ENCODE measurements at places on chromosomes 3 and 15. TPM values are rescaled to one million over a fixed set of nuclear protein-coding genes. Genes with fewer than 3 reads are reported as not detected.

DNA sequence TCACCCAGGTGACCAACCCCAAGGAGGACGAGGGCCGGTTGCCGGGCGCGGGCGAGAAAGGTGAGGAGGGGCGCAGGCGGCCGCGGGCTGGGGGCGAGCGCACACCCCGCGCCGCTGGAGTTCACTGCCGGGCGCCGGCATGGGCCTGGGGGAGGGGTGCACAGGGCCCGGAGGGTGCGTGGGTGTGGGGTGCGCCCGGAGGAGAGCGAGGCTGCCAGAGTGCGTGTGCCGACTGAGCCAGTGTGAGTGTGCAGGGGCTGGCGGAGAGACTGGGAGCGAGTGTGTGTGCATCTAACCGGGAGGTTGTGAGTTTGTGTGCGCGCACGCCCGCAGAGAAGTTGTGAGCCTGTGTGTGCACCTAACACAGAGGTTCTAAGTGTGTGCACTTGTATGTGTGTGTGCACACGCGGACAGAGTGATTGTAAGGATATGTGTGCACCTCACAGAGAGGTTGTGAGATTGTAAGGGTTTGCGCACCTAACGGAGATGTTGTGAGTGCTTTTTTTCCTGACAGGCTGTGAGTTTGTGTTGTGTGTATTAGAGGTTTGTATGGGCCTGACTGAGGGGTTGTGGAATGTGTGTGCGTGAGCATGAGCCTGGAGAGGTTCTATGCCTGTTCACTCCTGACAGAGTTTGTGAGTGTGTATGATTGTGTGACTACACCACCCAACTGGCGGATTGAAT is 681 bp downstream of the CTDSPL start:
- DNase-seq: no peak

The SAMD7 gene
- not detected for total RNA-seq

DNA sequence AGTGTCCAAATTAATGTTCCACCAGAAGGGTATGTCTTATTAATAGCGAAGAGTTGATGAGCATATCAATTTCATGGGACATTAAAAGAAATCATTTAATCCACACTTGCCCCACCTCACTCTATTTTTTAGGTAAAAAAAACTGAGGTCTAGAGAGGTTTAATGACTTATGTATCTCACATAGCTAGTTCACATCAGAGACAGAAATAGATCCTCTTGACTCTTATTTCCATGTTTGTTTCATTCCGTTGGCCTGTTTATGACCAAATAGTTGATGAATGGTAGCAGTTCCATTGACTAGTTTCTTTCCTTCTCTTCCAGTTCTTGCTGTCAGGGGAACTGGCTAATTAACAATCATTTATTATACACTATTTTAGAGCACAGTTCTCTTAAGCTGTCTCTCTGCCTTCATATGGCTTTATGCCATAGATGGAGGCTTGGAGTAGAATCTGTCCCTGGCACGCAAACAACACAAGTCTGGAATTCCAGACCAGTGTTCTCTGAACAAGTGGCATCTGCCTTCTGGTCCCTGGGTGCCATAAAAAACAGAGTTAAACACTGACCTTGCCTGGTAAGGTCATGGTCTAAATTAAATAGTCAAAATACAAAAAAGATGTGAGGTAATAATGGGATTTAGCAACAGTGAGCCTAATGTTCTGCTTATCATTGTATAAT is 220.0 kb upstream of the CGNL1 start:
- DNase-seq: no peak

The RLBP1 gene
- not detected for total RNA-seq

The STIMATE gene
- 20.3 TPM for total RNA-seq

The EAF2 gene
- total RNA-seq: 3.8 TPM

The SLC51A gene
- not detected for total RNA-seq

The RHCG gene
- total RNA-seq: 21.0 TPM

DNA sequence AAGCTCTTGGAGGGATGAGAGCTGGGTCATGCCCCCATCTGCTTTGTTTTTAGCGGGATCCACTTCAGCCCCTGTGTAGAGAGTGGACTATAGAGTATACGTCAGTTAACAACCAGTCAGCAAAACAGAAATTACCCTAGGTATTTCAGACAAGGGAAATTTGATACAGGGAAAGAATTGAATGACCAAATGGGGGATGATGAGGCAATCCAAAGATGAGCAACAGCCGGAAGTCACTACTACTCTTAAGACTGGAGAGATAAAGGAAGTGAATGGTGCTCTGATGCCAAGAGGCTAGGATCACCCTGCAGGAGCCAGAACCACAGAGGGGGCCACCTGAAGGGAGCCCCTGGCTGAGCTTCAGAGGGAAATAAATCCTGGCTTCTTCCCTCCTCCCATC is 1.7 kb upstream of the GPR62 start:
- DNase-seq: no peak

The MME gene
- 5.9 TPM for total RNA-seq

GRCh38 chr3:171598990-171599389 is 138.8 kb upstream of the TNIK start:
- DNase-seq: no peak

GRCh38 chr15:63255489-63255990 is 21.9 kb upstream of the APH1B start:
- DNase-seq: no peak

- no peak for DNase-seq
Measured at GRCh38 chr3:196636369-196637349, 2.8 kb upstream of the NRROS start.

- no peak for DNase-seq
Measured at GRCh38 chr15:69479971-69480370, 27.4 kb downstream of the RPLP1 start.

The MYZAP gene
- 14.6 TPM for total RNA-seq

The TMEM266 gene
- 3.1 TPM for total RNA-seq

DNA sequence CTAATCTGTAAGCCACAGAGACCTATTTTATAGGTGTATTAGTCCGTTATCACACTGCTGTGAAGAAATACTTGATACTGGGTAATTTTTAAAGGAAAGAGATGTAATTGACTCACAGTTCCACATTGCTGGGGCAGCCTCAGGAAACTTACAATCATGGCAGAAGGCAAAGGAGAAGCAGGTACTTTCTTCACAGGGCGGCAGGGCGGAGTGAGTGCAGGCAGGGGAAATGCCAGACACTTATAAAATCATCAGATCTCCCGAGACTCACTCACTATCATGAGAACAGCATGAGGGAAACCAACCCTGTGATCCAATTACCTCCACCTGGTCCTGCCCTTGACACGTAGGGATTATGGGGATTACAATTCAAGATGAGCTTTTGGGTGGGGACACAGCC is 108.7 kb downstream of the GALK2 start:
- DNase-seq: no peak

DNA sequence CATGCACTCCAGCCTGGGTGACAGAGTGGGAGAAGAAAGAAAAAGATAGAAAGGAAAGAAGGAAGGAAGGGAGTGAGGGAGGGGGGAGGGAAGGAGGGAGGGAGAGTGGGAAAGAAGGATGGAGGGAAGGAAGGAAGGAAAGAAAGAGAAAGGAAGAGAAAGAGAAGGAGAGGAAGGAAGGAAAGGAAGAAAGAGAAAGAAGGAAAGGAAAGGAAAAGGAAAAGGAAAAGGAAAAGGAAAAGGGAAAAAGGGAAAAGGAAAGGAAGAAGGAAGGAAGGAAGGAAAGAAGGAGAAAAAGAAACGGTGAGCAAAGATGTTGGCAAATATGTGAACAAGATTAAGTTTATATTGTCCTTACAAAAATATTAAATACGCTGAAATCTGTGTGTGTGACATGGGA is 36.2 kb upstream of the TICRR start:
- no peak for DNase-seq

GRCh38 chr15:98144388-98144787 is 183.9 kb downstream of the ARRDC4 start:
- DNase-seq: no peak

The TRIM59 gene
- 7.3 TPM for total RNA-seq

DNA sequence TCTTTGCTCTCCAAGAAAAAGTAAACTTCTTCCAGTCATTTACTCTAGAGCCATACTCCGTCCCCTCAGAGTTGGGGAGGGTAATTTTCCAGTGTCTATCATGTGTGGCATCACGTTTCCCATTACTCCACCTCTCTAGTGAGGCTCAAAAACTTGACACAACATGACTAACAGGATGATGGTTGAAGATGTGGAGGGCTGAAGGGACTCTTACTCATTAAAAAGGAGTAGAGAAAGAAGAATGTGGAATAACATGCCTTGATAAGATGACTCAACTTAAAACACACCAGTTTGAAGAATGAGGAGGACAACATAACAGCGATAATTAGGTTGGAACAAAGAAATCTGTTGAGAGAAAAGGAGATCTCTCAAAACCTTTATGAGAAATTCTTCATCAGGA is 894.3 kb downstream of the OTOL1 start:
- no peak for DNase-seq

DNA sequence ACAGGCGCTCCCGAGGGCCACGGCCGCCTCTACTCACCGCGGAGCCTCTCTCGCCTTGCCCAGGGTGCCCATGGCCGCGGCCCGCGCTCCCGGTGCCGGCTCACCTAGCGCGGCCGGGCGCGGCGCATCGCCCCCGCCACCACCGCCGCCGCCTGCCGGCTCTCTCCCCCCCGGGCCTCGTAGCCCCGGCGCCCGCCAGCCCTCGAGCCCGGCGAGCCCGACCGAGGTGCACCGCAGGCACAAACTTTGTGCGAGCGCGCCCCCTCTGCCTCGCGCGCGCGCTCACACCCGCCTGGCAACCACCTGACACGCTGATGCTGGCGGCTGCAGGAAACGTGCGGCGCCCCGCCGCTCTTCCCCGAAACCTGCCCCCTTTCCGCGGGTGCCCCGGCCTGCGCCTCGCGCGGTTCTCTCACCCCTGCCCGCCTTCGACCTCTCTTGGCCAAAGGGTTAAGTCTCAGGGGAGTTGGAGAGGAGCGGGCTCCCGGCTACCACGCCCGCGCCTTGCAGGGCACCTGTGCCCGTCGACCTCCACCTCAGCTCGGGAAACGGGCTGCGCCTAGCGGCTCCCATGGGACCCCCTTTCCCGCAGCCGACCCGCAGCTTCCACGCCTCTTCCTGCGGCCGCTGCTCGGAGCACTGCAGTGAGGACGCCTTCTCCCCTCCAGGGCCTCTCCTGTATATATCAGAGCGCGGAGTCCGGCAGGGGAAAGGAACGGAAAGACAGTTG is at the start of gene RASGRP1:
Gene RASGRP1, minus strand, starts transcription at position 258 of the 730 bp plus-strand sequence. Its CDS starts 186 bp downstream, at position 72.
- DNase-seq: no peak

DNA sequence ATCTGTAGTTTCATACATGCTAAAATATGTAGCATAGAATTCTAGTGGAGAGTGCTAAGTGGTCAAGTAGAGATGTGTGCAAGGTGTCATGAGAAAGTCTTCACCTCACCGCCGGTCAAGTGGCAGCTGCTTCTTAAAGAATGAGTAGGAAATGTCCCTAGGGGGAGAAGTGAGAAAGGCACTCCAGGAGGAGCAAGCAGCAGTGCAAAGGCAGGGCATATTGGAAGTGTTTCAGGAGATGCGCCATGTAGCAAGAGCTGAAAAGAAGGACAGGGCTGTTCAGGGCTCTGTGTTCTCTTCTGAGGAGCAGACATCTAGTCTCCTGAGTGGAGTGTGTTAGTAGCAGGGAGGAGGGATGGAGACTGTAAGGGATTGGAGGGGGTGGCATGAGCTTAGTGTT is 312.4 kb upstream of the SEMA6D start:
- DNase-seq: no peak

Data from suprapubic skin (tissue), 4 donors.